ENCODE measurements at places on chromosomes 2 and 18.

GRCh38 chr18:79590191-79591031 lies 89.2 kb upstream of the CTDP1 start:
- no peak for DNase-seq

- DNase-seq, result no peak
These were observed 34.7 kb downstream of the TTR start for GRCh38 chr18:31626409-31626808.

DNA sequence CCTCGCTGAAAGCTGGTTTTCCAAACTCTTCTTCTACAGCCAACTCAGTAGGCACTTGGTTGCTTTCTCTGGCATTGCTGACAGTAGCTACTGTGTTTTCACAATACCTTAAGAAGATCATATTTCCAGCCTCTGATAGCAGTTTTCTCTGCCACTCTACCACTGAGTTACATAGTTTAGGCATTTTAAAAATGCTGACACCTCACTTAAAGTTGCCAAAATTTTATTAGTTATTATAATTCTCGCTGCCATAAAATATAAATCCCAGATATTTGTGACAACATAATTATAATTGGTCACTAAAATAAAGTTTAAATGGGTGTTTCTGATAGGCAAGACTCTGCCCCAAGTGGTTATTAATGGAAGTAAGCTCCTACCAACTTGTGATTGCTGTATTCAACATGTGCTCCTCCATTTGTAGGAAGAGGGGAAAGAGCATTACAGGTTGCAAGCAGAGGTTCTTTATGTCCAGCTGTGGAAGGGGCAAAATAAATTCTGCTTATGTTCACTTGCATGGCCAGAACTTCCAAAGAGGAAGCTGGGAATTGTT lies 1202.8 kb downstream of the CNTNAP5 start:
- no peak for DNase-seq

DNA sequence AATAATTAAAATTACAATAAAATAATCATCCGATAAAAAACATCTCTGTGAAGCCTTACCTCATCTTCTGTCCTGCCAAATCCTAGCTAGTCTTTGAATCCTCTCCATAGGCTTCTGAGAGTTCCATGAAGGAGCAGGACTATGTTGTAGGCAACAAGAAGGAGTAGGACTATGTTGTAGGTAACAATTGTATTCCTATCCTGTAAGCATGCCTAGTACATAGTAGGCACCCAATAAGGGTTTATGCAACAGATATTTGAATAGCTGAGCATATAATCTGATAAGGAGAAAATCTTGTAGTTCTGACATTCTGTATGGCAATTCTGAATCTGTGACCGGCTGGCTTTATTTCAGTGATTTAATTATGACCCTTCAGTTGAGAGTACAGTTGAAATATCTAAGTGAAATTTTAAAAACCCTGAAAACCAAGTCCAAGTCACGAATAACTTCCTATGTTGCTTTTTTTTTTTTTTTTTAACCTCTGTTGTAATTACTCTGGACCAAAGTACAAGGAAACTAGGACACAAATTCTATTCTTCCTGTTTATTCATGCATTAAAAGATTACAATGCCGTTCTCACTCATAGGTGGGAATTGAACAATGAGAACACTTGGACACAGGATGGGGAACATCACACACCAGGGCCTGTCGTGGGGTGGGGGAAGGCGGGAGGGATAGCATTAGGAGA lies 27.8 kb downstream of the VWA3B start:
- DNase-seq, result no peak

DNA sequence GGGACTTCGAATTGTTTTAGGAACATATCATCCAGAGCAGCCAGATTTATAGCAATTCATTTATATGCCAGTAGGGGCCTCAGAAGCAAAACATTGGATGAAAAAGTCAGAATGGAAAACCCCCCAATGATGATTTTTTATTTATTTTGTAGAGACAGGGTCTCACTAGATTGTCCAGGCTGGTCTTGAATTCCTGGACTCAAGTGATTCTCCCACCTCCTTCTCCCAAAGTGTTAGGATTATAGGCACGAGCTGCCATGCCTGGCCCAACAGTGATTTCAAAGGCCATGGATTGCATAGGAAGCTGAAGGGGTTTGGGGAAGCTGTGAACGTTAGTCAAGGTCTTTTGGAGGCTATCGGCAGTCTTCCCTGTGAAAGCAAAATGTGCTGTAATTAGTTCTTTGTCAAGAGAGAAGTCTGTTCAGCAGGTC lies 21.9 kb upstream of the MCFD2 start:
- no peak for DNase-seq
